ENCODE measurements at places on chromosomes 2 and 18.

DNA sequence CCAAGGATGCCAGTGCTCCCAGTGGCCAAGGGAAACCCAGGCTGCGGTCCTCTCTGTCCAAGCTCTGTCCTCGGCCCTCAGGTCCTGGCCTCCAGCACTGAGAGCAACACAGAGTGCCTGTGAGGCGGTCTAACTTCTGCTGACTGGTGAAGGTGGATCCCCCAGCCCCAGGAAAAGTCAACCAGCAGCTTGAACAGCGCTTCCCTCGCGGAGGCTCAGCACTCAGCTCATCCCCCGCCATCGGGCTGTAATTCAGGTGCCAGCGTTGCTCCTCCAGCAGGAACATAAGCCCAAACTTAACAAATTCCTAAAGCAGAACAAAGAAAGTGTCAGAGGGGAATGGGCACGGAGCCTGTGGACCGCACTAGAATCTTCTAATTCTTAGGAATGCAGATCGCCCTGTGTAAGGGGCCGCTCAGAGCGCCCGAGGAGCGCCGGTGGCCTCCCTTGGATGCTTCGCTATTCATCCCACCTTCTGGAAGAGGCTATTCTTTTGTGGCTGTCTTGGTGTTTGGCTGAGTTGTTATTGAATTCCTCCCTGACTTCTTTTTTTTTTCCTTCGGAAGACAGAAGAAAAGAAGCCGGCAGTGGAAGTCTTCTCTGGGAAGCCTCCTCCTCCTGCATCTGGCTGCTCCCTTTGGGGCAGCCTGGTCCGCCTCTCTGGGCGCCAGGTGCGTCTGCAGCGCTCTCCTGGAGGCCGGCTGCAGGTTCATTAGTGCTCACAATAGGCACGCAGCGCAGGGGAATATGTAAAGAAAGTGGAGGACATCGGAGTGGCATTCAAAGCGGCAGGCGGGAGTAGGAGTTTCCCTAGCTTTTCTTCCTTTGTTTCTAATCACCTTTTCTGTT is 905.6 kb downstream of the TSN start:
- no peak for DNase-seq

- DNase-seq = no peak
These were observed 119.2 kb downstream of the CACNB4 start for GRCh38 chr2:151979694-151980093.

DNA sequence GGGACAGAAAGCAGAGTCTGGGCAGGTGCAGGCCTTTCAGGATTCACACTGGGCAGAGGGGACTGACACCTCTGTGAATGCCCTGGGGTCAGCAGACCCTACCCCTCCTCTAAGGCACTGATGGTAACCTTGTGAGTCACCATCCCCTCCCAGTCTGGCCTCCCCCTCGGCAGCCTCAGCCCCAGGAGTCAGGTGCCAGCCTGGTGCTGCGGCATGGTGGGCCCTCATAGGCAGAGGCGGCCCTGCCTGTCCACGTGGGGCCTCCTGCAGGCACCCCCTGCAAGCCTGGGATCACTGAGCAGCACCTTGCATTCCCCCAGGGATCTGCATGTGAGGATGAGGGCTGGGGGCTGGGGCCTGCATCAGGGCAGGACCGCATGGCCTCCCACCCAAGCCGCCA is 4.8 kb upstream of the GPR17 start:
- DNase-seq = no peak

GRCh38 chr2:12089496-12089895 is 343.1 kb downstream of the LPIN1 start:
- no peak for DNase-seq

- no peak for DNase-seq
These were observed 90.0 kb downstream of the CRACDL start for GRCh38 chr2:98846041-98846440.

DNA sequence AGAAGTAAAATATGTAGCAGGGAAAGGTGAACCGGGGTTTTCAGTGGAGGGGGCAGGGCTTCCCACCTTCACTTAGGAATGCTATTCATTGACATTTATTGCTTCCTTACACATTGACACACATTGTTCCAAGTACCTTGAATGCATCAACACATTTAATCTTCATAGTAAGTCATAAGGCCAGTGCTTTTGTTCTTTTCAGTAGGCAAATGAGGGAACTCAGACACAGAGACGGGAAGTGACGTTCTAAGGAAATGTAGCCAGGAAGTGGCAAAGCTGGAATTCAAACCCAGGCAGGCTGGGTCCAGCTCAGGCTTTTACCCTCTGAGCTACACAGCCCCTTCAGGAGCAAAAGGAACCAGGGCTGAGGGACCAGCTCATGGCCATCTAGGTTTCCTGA is 20.7 kb downstream of the BMP10 start:
- DNase-seq = no peak

- no peak for DNase-seq
These were observed 367.1 kb downstream of the HRH4 start for GRCh38 chr18:24827501-24827900.

GRCh38 chr2:12797815-12798214 is 81.1 kb downstream of the TRIB2 start:
- no peak for DNase-seq

- no peak for DNase-seq
These were observed 192.4 kb upstream of the SMAD2 start for GRCh38 chr18:48122816-48123215.

- no peak for DNase-seq
These were observed 119.5 kb downstream of the COL6A3 start for GRCh38 chr2:237294460-237294859.

DNA sequence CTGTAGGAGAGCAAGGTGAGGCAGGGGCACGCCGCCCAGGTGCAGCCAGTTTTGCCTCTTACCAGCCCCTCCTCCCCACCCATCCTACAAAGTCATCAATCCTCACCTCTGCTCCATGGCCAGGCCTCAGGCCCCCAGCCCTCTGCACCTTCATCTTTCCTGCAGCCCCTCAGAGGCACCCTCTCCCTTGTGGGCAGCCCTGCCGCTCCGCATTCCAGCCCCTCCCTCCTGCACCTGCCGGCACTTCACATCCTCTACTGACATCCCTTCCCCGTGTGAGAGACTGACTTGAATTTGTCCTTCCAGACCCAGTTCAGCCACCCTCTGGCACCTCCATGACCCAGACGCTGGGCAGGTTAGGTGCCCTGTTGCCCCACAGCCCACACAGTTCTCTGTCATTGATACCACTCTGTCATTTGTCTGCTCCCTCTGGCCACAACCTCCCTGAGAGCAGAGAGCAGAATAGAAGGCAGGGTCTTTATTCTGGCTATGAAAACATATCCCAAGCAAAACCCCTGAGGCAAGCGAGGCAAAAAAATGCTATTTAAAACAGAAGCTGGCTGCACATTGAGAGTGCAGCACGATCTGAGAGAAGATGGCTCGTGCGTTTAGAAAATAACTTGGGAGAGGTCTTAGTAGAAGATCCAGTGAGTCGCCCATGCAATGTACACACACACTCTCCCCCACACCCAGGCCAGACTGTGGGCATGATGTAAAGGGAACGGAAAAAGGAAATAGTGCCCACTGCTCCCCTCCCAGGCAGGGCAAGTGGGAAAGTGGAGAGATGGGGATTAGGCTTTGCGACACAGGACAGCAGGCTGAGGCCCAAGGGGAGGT is 25.9 kb downstream of the SDC1 start:
- DNase-seq = no peak

DNA sequence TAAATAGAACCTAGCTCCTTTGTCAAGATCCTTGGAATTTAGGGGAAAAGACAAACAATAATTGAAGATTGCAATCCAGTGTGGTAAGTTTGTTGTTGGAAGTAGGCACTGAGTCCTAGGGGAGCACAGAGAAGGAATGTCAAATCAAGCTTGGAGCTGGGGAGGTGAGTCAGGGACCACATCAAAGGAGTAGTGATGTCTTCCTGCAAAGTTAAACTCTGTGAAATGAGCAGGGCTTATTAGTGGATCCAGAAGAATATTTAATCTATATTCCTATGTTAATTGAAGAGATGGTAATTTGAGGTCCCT is 41.7 kb upstream of the NABP1 start:
- no peak for DNase-seq

GRCh38 chr2:18445433-18446320 is 114.8 kb downstream of the RDH14 start:
- no peak for DNase-seq

DNA sequence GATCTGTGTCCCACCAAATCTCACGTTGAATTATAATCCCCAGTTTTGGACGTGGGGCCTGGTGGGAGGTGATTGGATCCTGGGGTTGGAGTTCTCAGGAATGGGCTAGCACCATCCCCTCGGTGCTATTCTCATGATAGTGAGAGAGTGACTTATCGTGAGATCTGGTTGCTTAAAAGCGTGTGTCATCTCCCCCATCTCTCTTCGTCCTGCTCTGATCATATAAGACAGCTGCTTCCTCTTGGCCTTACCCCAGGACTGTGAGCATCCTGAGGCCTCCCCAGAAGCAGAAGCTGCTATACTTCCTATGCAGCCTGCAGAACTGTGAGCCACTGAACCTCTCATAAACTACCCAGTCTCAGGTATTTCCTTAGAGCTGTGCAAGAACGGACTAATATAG is 163.7 kb upstream of the NDUFV2 start:
- no peak for DNase-seq

GRCh38 chr2:225413786-225414185 is 14.3 kb downstream of the NYAP2 start:
- DNase-seq = no peak

GRCh38 chr2:48114256-48114655 is 208.0 kb upstream of the FBXO11 start:
- DNase-seq = peak; percentile 78

- no peak for DNase-seq
These were observed 9.6 kb downstream of the COL6A3 start for GRCh38 chr2:237404413-237404812.

DNA sequence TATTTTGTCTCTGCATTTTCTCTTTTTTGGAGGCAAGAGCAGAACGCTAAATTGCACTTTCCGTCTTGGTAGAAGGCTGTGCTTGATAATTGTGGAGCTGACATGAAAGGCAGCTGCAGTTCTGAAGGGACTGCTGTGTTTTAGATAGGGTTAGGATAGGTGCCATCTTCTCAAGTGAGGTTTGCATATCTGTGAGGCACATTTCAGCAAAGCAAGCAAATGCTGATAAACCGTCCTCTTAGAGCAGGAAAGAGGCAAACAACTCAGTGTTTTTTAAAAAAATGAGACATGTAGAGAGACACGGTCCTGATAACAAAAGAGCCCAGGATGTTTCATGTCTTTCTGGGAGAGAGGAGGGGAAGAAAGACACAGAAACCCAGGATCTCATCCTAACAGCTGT is 217.7 kb downstream of the SOCS6 start:
- DNase-seq = no peak

DNA sequence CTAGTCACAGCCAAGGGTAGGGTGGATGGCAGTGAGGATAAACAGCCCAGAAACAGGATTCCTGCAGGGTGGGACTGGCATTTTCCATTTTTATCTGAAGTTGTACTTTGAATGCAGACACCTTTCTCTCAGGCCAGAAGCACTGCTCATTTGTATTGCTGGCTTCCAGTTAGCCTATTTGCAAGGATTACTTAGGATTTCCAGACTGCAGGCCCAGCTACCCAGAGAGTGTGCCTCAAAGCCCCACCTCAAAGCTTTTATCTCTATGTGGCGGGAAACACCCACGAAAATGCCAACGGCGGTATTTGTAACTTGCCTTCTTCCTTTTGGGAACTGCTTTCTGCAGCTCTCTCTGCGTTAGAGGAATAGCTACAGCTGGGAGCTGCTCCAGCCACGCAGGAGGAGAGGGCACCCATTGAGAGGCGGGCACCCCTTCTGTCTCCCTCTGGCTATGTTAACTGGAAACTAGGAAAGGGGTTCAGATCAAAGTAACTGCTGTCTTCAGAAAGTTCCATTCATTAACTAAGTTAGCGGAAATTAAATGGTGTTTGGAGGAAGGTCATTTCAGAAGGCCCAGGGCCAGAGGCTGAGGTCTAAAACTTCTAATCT is 144.9 kb downstream of the TGIF1 start:
- no peak for DNase-seq

- DNase-seq = no peak
These were observed 96.2 kb downstream of the NCK2 start for GRCh38 chr2:105840933-105841332.

GRCh38 chr2:108395155-108395554 is 17.4 kb downstream of the SULT1C4 start:
- no peak for DNase-seq

- no peak for DNase-seq
These were observed 239.4 kb upstream of the SKOR2 start for GRCh38 chr18:47490882-47491281.

- no peak for DNase-seq
These were observed 12.9 kb upstream of the NABP1 start for GRCh38 chr2:191664823-191665677.

- no peak for DNase-seq
These were observed 14.6 kb upstream of the ALPP start for GRCh38 chr2:232363784-232364615.

GRCh38 chr2:39508198-39508597 is 71.1 kb upstream of the MAP4K3 start:
- no peak for DNase-seq

GRCh38 chr2:75208738-75209137 is 9.4 kb upstream of the TACR1 start:
- DNase-seq = no peak

GRCh38 chr2:216086207-216086893 is 4.6 kb downstream of the TMEM169 start:
- no peak for DNase-seq

DNA sequence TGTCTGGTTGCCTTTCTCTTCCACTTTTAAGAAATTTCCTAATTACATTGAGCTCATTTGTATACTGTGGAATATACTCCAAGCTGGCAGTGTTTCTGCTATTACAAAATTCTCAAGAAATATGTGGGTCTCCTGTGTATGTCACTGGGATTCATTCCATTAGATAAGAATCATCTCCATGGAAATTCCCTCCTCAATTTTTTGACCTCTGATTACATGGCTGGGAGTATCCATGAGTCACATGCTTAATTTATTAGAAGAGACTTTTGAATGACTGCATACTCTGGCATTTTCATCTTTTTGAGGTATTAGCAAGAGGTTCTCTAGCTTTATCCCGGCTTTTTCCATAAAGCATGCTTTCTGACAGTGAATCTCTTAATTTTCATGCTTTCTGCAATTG is 665.5 kb upstream of the CNTNAP5 start:
- DNase-seq = no peak

DNA sequence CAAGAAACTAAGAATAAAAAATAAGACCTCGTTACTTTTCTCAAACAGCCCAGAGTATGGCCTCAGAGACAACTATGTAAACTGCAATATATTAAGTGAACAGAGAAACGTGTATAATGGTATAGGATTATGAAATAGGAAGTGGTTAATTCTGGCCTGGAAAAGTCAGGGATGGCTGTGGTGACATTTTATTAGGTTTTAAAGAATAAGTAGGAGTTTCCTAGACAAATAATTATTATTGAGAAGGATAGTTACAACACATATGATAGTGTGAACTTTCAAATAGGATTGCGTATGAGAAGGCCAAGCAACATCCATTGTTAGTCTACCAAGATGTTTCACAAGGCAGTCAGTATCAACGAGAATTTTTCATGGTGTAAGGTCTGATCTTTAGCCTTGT is 244.1 kb downstream of the LPIN1 start:
- no peak for DNase-seq

DNA sequence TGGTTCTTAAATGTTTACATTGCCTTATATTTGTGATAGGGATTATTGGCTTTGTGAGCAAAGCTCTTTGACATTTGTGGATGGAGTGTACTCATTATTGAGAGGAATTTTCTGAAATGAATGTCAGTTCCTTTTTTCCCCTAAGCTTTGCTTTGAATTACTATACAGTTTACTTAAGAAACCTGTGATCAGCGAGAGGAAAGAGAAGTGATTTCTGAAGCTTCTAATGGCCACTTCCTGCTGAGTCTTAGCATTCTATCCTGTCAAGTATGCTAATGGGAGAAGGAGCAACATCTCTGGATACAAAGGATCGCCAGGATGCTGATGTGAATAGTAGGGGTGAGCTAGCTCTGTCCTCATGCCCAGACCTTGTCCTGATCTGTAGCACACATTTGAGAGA is 47.8 kb upstream of the MGAT5 start:
- no peak for DNase-seq
